ENCODE measurements at places on chromosomes 7 and 10. TPM values are rescaled to one million over a fixed set of nuclear protein-coding genes. Genes with fewer than 3 reads are reported as not detected.

The IKZF1 gene
- total RNA-seq, result 1.9 TPM

The GPR85 gene
- 0.09 TPM for total RNA-seq

The LIPK gene
- total RNA-seq, result not detected

- no peak for DNase-seq
Observed at GRCh38 chr7:8783229-8783628, 349.8 kb downstream of the NXPH1 start.

All from WTC11 (cell line).